Fibroblast of lung (primary cell): ENCODE measurements at places on chromosomes 1 and 21.

DNA sequence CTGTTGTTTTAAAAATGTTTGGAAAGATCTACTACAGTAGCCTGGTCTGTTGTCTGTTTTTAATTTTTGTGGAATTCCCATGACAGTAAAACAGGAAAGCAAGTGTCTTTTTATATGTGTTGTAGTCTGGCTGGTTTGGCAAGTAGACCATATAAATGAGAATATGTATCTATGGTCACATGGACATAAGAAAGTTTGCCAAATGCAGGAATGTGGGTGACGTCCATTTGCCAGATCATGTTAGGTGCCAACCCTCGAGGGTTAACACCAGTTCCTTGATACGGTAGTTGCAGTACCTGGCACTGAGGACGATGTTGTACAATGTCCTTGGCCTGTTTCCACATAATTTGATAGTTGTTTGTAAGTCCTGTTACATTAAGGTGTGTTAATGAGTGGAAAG lies 6.2 kb downstream of the DAP3 start:
- no peak for DNase-seq

GRCh38 chr1:74468982-74469603 lies 43.3 kb downstream of the LRRC53 start:
- peak; percentile 39 for DNase-seq

- DNase-seq, result no peak
These were observed 20.0 kb downstream of the PHLDA3 start for GRCh38 chr1:201448990-201449389.

GRCh38 chr1:212290608-212291007 lies 5.4 kb downstream of the PPP2R5A start:
- peak; percentile 40 for DNase-seq

- no peak for DNase-seq
These were observed 30.7 kb downstream of the GNG12 start for GRCh38 chr1:67802565-67802964.

- no peak for DNase-seq
These were observed 667 bp upstream of the NID1 start for GRCh38 chr1:236065509-236066005.

GRCh38 chr1:39507230-39507928 lies 15.9 kb downstream of the BMP8A start:
- DNase-seq, result no peak

DNA sequence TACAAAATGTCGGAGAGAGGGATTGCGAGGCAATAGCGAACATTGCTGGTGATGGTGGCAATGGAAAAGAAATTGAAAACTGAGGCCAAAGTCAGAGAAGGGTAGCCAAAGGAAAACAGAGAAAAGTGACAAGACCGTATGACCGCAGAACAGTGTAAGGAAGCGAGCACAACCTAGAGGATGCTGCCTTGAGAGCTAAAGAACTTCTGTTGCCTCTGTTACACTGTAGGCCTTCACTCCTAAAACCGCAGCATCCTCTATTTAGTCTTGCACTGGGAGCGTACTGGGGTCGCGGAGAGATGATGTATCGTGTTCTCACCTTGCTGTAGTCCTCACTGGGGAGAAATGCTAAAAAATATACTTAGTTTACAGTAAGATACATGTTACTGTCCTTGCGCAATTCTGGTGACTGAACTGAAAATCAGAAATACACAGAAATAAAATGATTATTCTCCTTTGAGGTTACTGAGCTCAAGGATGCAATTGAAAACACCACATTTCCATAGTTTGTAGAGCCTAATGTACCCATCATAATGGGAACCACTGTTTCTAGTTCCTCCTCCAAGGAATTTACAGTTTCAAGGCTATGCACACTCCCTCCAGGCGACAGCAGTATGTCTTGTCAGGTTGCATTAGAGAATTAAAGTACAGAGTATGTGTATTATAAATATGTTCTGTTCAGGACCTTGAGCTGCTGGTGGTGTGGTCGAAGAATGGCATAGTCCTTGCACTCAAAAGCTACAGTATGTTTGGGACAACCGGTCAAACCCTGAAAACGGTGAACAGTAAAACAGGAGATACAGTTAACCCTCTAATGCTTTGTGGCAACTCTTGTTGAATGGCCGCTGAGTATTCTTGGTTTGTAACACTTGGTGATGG lies 1.3 kb downstream of the NEK7 start:
- DNase-seq, result peak; percentile 54
